ENCODE measurements at places on chromosomes 6 and 20.
A peak's percentile ranks its signal among the peaks of the same experiment; 100 is the strongest.

GRCh38 chr6:55998576-55998975 lies 123.2 kb upstream of the BMP5 start:
- no peak for DNase-seq

DNA sequence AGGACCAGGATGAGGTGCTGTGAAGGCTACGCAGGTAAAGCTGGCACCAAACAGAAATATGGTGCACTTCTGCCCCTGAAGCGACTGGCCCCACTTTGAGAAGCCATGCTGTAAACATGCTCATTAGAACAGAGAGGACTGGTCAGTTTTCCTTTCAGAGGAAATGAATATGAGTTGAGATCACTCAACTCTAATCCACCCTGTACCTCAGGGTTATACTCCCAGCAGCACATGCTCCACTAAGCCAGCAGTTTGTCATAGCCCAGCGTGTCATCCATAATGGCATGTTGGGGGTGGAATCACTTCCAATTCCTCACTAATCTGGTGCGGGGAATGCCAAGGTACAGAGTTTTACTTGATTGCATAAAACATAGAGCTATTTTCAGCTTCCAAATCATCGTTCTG lies 98.1 kb downstream of the HIVEP2 start:
- peak; percentile 45 for DNase-seq

- DNase-seq: no peak
These were observed 87.4 kb downstream of the TMEM200A start for GRCh38 chr6:130453230-130453629.

- DNase-seq: peak; percentile 45
These were observed 26.0 kb downstream of the GPX6 start for GRCh38 chr6:28489366-28490204.

GRCh38 chr6:159071843-159072769 lies 27.3 kb upstream of the TAGAP start:
- no peak for DNase-seq

DNA sequence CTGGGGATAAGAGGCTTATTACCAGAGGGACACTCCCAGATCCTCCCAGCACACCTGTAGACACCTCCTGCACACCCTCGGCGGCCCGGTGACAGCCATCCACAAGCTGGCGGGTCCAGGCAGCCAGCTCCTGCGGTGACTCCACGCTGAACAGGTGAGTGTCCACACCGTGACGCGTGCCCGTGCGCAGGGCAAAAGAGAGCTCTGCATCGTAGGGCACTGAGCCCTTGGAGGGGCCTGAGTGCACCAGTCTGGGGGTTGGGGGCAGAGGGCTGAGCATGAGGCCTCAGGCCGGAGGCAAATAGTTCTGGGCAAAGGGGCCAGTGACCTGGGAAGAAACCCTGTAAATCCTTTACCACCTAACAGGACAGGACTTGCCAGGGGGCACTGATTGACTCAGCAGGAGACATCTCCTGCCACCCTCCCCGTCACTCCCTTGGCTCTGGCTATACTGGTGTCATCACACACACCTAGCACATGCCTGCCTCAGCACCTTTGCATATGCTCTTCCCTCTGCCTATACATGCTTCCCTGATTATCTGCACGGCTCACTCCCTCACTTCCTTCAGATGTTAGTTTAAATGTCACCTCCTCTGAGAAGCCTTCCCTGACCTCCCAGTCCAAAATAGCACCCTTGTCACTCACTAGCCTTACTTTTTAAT lies 8.9 kb upstream of the CDK5RAP1 start:
- DNase-seq: no peak

DNA sequence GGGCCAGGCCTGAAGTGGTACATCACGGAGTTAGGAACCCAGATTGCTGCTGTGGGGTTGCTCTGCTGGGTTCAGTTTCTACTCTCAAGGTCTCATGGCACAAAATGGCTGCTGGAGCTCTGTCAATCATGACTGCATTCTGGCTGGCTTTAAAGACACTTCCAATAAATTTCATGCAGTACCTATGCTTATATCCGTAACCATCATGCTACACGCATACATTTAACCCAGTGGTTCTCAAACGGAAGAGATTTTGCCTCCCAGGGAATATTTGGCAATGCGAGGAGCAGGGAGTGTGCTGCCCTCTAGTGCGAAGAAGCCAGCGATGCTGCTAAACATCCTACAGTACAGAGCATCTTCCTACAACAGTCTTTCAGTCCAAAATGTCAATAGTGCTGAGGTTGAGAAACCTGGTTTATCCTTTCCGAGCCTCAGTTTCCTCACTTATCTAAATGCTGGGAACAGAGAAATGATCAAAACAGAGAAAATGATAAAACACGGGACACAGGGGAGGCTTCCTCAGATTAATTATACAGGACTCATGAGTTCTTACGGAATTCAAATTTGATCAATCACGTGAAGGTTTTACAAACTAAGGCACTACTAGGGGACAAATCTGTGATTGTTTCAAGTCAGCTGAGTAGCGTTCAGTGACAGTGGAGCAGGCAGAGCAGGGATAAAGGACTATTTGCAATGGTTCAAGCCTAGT lies 9.6 kb upstream of the SLC2A10 start:
- no peak for DNase-seq

DNA sequence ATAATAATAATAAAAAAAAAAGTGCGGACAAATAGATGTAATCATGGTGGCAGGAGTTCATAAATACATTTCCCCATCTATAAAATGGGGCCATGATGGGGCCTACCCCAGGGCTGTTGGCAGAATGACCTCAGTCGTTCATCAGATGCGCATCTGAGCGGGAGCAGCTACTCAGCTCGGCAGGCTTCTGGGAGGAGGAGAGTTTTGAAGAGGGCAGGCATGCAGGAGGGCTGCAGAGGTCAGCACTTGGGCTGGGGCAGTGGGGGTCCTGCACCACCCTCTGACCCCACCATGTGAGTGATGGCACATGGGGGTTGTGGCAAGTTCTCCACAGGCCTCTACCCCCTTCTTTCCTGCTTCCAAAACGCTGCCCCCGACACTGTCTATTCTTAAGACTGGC lies 373.5 kb downstream of the ZFAND3 start:
- DNase-seq: no peak

GRCh38 chr20:828987-829386 lies 4.5 kb upstream of the FAM110A start:
- DNase-seq: no peak

DNA sequence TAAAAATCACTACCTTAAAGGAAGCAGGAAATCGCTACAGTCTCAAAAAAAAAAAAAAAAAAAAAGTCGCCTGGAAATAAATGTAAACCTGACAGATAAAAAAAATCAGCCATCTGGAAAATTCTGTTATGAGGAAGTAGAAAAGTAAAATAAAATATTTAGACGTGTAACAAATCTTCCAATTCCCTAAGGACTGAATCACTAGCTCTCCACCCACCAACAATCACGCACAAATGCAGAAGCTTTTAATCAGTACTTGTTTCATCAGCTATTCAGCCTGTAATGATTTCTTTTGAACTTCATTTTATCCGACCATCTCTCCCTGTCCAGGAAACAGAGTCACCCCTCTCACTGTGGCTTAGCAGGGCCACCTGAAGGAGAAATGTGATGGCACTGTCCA lies 59.0 kb downstream of the SLC23A2 start:
- DNase-seq: no peak

DNA sequence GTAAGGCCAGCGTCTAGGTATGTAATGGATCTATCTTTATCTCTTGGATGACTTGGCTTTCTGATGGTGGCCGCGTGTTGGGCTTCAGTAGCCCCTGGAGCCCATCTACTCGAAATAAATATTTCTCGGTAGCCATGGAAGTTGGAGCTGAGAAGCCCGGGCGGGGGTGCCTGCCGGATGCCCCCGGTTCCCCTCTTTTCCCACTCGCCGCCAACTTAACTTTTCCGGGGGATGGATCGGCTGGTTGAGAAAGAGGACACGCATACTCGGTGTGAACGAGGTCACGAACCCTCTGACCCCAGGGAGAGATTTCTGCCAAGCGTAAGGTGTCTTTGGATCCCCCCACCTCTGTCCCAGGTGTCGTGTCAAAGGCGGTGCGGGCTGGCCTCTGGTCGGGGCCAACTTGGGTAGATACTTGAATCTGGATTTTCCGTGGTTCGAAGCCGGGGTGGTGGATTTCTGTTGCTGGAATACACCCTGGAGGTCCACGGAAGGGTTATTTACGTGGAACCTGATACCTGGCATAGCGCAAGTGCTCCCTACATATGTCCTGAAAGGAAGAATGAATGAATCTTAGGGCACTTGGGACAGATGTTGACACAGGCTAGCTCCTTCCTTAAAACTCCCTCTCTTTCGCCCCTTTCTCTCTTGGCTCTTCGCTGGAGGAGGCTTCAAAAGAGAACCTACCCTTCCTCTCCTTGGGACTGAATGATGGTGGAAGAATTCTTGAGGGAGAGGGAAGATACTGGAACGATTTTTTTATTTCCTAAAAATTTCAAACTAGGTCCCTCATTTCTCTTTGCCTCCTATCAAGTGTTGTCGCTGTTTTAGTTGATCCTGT lies 996 bp downstream of the DOK5 start:
- DNase-seq: no peak

GRCh38 chr6:152969688-152970418 lies 13.0 kb downstream of the FBXO5 start:
- no peak for DNase-seq

DNA sequence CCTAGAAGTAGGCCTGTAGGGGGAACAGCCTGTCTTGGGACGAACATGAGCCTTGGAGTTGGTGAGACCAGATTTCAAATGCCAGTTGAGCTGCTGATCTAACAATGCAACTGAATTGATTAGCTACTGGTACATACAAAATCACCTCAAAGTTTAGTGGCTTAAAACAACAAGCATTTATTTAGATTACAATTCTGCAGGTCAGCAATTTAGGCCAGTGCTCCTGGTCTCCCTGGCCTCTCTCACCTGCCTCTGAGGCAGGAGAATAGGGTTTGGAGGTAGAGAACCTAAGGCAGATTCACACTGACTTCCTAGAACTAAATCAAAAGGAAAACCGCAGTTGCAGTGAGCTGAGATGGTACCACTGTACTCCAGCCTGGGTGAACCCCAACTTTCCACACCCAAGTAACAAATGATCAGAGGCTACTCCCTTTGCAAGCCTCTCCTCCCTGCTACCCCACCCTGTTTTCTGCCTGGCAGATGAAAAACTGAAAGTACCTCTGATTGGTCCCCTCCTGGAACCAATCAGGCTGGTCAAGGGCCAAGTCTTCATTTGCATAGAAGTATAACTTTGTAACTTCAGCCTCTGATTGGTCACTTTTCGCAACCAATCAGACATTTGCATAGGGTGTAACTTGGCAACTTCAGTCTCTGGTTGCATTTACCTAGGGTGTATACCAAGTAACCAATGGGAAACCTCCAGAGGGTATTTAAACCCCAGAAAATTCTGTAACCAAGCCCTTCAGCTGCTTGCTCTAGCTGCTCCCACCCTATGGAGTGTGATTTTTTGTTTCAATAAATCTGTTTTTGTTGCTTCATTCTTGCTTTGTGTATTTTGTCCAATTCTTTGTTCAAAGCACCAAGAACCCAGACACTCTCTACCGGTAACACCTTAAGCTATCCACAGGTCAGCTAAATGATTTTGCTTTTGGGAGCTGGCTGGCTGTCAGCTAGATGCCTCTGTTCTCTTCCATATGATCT lies 8.1 kb upstream of the UBR2 start:
- DNase-seq: no peak

GRCh38 chr20:2640899-2641298 lies 11.5 kb upstream of the NOP56 start:
- DNase-seq: no peak

DNA sequence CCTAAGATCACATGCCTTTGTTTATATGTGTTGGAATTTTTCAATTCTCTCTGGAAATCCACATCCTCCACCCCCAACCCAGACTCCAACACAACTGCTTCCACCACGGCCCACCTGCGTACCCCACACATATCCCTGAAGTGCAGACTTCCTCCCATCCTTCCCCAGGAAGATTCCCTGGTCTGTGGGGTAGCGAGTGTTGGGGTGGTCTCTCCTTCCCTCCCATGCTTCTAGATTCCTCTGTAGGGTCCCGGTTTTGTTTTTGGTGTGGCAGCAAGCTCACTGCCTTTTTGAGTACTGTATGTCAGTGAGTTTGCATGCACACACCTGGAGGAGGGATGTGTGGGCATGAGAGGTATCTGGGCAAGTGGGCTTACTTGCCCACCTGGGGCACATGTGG lies 127.6 kb downstream of the MRPL14 start:
- DNase-seq: no peak

DNA sequence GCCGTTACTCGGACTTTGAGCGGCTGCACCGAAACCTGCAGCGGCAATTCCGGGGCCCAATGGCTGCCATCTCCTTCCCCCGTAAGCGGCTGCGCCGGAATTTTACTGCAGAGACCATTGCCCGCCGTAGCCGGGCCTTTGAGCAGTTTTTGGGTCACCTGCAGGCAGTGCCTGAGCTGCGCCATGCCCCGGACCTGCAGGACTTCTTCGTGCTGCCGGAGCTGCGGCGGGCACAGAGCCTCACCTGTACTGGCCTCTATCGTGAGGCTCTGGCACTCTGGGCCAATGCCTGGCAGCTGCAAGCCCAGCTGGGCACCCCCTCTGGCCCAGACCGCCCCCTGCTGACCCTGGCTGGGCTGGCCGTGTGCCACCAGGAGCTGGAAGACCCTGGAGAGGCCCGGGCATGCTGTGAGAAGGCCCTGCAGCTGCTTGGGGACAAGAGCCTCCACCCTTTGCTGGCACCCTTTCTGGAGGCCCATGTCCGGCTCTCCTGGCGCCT lies 7.2 kb downstream of the SNX21 start:
- DNase-seq: no peak

GRCh38 chr6:38099221-38099620 lies 279.7 kb downstream of the ZFAND3 start:
- DNase-seq: no peak

DNA sequence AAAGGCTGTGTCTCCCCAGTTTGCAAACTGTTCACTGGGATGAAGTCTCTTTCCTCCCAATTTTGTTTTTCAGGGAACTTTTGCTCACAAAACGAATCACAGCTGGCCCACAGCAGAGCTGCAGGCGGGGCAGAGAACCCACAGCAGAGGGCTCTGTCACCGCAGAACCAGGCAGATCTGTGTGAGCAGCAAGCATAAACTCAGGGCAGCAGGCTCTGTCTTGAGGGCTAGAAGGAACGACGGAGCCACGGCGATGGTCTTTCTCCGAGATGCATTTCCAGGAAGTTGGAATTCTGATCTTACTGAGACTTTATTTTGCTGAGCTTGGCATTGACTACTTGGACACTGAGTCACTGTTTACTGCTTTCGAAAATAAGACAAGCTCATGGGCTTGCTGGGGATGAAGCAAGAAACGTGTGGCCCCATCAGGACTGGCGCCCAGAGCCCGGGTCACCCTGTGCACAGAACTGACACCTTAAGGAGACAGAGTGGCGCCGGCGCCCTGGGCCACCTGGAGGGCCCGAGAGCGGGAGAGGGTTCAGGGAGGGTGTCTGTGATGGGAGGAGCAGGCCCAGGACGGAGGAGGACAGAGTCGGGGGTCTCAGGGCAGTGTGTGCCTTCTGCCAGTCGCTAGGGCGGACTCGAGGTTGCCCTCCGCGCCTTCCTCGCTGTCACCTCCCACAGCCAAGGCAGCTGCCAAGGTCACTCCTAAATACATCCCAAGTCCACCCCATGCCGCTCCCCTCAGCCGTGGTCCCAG lies 106.3 kb upstream of the NXT1 start:
- no peak for DNase-seq

GRCh38 chr20:2984956-2985661 lies 58.3 kb upstream of the GNRH2 start:
- no peak for DNase-seq

GRCh38 chr6:56757588-56757984 lies 114.9 kb upstream of the DST start:
- no peak for DNase-seq
